ENCODE measurements at places on chromosomes 6 and 20.

GRCh38 chr6:144319211-144319610 is 34.1 kb downstream of the UTRN start:
- no peak for DNase-seq

DNA sequence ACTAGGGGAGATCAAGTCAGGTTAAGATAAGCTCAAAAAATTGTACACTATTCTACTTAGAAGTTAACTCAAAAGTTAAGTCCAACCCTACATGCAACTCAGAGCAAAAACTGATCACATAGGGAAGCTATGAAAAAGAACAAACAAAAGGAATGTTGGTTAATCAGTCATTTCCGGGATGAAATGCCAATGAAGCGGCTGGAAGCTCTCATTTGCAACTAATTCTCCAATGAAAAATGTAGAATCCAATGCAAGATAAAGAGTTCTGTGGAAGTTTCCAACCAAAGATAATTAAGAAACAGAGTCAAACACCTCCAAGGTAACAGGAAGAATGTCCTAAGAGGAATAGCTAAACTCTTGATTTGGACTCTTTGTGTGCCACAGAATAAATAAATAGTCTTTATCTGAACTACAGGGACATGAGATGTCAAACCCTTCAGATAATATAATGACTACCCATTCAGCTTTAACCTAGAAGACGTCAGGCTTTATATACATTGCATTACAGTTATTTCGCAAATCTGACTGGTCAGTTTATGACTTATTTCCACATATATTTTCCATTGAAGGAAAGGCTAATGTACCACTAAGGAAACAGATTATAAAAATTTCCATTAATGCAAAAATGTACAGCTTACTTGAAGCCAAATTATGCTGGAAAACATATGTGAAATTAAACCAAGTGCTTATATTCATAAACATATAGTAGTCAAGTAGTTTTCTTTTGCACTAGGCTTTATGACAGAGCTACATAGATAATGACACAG is 48.0 kb upstream of the DST start:
- DNase-seq, result no peak

DNA sequence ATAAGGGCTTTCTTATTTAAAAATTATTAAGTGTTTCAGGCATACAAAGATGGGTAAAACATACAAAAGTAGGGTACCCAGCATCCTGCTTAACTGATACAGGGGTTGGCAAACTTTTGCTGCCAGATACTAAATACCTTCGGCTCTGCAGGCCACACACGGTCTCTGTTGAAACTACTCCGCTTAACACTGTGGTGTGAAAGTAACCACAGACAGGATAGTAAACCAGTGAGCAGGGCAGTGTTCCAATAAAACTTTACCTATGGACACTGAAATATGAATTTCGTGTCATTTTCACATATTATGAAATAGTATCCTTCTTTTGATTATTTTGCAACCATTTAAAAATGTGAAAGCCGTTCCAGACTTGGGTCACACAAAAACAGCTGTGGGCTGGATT is 92.4 kb downstream of the EYA2 start:
- DNase-seq, result no peak

DNA sequence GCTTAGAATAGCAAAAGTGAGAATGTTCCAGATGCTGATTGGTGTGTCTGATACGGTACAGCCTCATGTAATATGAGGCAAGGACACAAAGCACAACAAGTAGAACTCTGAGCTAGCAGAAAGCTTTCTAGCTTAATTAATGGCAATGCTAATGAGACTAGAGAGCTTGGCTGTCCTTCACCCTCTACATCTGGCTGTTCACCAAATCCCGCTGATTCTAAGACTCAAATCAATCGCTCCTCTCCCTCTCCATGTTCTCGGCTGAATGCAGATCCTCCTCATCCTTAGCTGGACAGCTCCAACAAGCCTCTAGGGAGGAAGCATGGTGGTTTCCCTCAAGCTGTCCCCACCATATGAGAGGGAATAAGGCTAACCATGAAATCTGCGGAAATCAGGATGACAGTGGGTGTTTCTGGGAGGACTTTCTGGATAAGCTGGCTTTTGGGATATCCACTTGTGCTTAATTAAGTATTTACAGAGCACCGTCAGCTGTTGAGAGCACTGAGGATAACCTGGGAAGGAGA is 128.9 kb downstream of the FOXC1 start:
- DNase-seq, result no peak

DNA sequence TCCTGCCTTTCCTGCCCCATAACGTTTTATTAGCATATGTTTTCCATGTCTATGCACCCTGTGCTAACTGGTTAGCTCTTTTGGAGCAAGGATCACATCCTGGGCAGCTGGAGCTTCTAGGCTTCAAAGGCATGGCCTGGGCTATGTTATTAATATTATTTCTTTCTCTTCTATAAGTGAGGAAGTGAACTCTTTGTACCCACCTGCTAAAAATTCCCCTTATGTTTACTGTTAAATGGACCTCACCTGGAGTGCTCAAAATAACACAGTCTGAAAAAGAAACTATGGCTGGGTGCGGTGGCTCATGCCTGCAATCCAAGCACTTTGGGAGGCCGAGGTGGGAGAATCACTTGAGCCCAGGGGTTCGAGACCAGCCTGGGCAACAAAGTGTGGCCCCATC is 97.8 kb downstream of the TNFAIP3 start:
- no peak for DNase-seq

GRCh38 chr6:53744321-53744720 is 50.5 kb upstream of the LRRC1 start:
- DNase-seq, result no peak

Data from hematopoietic multipotent progenitor cell treated with erythropoietin and hydrocortisone succinate and interleukin-3 and kit ligand, for 17 days (in vitro differentiated cells).